Omental fat pad (tissue), 4 donors: ENCODE measurements at places on chromosomes 6 and 20.

GRCh38 chr20:4112481-4113421 lies 97.4 kb upstream of the RNF24 start:
- DNase-seq, result no peak

- no peak for DNase-seq
Measured at GRCh38 chr20:52454660-52455059, 263.1 kb upstream of the ZFP64 start.

DNA sequence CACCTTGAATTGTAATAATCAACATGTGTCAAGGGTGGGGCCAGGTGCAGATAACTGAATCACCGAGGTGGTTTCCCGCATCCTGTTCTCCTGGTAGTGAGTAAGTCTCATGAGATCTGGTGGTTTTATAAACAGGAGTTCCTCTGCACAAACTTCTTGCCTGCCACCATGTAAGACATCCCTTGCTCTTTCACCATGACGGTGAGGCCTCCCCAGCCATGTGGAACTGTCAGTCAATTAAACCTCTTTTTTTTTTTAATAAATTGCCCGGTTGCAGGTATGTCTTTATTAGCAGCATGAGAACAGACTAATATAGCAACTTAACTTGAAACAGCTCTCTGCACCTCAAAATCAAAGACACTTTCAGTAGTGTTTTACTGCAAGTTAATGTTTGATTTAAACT lies 121.6 kb downstream of the OGFRL1 start:
- no peak for DNase-seq

GRCh38 chr20:15076785-15077184 lies 739.4 kb upstream of the FLRT3 start:
- DNase-seq, result no peak

- no peak for DNase-seq
Measured at GRCh38 chr6:127923135-127923534, 22.3 kb upstream of the THEMIS start.

GRCh38 chr6:24966381-24966780 lies 30.6 kb upstream of the RIPOR2 start:
- no peak for DNase-seq

DNA sequence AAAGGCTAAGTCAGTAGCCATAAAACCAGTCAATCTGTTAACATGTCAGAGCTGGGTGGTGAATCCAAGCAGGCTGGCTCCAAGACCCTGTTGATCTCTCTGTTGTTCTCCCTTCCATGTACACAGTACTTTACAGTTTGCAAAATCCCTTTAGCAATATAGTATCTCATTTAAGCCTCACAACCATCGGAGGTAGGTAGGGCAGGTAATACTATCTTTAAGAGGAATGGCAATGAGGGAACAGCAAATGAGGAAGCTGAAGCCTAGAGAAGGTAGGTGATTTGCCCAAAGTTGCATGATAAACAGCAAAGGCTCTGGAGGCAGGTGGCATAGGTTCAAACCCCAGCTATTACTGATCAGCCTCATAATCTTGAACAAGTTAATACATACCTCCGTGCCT lies 34.7 kb upstream of the ARFGEF2 start:
- DNase-seq, result no peak

DNA sequence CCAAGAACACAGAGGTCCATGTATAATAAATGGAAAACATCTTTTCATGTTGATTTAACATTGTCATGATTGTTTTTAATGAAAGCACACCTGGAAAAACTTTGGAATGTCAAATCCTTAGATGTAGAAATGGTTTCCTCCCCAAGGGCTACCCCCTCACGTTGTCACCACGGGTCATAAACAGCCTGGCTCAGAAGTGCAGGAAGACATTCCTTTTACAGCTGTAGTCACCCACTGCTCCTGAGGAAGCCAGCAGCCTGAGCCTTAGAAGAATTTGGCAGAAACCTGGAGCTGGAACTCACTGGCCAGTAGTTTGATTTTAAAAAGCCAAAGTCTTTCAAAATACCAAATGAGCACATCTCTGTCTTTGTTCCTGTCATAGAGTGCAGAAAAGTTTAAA lies 23.7 kb downstream of the ADGRF5 start:
- no peak for DNase-seq

DNA sequence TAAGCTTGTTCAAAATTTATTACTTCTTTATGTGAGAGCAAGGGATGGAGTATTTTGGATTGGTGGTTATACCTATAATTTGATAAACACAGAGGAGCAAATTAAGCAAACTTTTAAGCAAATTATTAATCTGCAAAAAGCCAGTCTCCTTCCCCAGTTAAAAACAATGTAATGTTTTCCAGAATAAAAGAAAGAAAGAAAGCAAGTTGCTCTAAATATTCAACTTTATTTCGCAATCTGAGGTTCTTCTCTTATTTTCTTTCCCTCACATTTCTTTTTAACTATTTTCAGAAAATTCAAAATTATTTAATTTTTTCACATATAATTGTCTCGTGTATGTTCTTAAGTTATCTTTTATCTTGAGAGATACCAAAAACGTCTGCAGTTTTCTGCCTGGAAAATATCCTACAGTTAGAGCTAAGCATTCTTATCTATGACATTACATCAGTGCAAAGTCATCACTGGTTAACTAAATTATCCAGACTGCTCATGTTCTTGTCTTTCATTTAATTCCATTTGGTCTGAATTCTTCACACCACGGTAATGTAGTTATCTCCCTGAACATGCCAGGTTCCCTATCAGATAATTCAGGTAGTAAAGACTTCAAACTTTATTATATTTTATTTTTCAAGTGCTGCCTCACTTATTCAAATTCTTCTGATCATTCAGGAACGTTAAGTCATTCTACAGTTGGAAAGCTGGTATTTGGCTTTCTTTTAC lies 3.3 kb upstream of the CNKSR3 start:
- no peak for DNase-seq

DNA sequence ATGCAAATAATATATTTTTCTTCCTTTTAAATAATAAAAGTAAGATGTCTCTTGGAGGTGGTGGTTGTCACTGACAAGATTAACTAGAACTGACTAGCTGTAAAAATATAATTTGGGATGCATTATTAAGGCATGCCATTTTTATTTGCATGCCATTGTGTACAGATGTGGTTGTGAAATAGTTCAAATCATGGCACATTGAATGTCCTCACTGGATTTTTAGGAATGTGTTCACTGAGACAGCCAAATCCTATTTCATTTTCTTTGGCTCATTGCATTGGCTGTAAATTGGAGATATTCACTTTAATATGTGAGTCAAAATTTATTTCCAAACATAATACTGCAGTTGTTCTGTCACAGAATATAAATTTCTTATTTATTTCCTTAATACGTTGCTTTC lies 62.3 kb downstream of the ESR1 start:
- no peak for DNase-seq

DNA sequence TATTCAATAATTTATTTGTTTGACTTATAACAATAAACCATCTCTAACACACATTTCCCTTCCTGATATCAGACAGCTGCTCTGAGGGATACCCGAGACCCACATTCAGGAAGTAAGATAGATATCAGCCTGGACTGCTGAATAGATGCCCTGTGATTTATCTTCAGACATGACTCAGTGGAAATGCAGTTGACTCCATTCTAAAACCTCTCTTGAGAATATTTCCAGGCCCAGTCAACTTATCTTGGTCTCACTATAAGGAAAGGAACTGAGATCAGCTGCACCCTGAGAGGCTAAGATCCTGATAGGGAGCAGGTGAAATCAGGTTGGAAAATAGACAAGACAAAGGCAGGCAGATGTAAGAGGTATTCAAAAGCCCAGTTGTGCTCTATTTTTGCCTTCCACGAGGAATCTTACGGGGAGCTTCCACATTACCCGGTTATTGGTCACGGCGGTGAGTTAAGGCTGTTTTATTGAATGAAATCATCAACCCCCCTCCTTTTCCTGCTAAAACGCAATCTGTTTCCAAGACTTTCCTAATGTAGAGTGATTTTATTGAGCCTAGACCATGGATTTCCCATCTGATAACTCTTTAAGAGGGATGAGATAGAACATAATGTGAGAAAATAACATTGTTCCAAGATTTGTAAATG lies 25.5 kb downstream of the C6orf15 start:
- no peak for DNase-seq

- DNase-seq, result no peak
Measured at GRCh38 chr20:60695226-60696000, 556.6 kb upstream of the CDH4 start.

DNA sequence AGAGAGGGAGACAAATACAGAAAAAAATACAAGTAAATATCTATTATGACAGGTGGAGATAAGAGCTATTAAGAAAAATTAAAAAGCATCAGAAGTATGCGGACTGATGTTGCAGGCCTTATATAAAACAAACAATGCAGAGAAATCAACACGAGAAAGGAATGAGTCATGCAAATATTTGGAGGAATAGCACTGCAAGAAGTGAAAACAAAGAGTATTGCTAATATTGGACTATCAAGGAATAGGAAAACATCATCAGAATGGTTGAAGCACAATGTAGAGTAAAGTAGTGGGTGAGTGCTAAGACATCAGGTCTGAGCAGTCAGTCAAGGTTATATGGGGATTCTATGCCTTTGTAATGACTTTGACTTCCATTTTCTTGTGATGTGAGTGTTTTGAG lies 657.5 kb upstream of the GJE1 start:
- no peak for DNase-seq

GRCh38 chr6:134063966-134064445 lies 11.6 kb upstream of the SLC2A12 start:
- DNase-seq, result no peak
